ENCODE measurements at places on chromosomes 1 and 21.

- DNase-seq: no peak
Observed at GRCh38 chr1:26696119-26696653, 371 bp downstream of the ARID1A start.

DNA sequence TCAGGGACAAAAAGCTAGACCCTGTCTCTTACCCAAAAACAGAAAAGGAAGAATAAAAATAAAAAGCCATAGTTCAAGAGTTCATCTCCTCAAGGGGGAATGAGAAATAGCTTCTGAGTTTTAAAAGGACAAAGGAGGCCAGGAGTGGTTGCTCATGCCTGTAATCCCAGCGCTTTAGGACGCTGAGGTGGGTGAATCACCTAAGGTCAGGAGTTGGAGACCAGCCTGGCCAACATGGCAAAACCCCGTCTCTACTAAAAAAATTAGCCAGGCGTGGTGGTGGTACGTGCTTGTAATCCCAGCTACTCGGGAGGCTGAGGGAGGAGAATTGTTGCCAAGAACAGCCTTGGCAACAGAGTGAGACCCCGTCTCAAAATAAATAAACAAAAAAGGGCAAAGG lies 38.6 kb upstream of the CPLANE2 start:
- DNase-seq: no peak

DNA sequence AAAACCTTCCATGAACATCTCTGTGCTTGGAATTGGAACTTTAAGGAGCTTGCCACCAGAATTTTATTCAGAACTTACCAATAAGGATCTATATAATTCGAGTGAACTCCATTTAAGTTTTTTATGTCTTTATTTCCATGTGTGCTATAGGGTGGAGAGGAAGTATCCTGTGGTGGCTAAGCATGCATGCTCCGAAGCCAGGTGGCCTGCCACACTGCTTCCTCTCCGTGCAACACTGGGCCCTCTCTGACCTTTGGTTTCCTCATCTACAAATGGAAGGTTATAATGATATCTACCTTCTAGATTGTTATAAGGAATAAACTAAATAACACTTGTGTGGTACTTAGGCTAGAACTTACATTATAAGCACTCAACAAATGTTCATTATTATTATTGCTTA lies 382.1 kb downstream of the PTPRC start:
- DNase-seq: no peak

DNA sequence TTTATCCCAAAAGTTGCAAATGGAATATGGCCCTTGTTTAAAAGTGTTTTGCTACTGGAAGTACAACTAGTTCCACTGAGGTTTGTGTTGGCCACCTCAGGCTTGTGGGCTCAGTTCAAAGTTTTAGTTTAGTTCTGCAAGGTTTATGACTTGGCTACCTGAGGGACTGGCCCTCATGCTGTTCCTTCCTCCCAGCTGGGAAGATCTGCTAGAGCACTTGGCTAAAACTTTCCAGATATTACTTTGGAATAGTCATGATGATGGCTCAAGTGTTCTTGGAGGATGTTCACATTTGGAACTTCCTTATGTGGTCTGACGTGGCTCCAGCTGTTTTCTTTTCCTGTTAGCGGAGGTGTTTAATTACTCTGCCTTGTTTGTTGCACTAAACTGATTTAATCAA lies 110.2 kb upstream of the IVNS1ABP start:
- DNase-seq: no peak

DNA sequence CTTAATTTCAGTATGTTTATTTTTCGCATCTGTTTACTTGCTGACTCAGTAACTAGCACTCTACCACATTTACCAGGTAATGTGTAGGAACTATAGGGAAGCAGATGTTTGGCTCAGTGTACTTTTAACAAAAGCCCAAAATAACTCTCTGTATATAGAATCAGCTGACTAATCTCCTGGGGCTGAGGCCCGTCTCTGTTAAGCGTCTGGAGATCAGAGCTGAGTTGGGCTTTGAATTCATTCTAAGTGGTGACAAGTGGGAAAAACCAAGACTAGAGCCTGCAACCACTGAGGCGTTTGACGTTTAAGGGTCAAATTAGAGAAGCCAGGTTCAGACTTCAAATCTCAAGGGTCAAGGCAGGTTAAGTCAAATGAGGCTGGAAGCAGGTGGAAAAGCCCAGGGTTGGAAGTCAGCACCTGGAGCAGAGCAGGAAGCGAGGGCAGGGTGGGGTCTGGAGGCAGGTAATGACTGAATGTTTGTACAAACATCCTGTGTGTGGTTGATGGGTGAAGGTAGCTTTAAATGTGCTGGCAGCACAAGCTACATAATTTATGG lies 56.8 kb upstream of the LYST start:
- no peak for DNase-seq

GRCh38 chr1:198517623-198518199 lies 22.8 kb downstream of the ATP6V1G3 start:
- no peak for DNase-seq

DNA sequence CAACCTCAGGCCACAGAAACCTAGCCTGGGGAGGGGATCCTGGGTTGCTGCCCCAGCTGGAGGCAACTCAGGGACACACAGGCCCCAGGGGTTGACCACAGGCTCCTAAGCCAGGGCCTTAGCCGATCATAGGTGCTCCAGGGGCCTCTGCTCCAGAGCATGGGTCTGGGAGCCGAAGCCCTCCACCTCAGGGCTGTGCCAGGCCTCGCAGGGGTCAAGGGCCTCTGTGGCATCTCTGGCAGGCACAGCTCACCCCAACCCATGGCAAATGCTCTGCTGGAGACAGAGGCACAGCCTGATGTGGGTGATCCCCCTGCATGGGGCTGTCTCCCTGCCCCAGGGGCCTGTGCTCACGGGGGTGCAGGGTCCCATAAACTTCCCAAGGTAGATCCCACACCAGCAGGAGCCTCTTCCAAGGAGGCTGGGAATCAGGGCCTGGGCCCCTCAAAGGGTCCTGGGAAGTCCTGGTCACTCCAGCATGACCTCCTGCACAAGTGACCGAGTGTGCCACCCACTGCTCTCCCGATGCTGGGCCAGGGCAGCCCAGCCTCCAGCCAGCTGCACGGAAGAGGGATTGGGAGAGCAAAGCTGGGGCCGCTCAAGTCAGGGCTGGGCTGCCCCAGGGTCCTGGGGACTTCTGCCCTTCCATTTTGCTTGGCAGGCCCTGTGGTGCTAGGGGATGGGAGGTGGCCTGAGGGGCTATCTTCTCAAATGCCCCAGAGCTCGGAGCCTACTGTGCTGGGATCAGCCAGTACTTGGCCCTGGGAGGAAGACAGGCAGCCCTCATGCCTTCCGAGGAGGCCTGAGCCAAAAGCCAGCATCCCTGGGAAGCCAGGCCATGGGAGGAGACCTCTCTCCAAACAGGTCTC lies 22.2 kb upstream of the PRSS38 start:
- DNase-seq: no peak

DNA sequence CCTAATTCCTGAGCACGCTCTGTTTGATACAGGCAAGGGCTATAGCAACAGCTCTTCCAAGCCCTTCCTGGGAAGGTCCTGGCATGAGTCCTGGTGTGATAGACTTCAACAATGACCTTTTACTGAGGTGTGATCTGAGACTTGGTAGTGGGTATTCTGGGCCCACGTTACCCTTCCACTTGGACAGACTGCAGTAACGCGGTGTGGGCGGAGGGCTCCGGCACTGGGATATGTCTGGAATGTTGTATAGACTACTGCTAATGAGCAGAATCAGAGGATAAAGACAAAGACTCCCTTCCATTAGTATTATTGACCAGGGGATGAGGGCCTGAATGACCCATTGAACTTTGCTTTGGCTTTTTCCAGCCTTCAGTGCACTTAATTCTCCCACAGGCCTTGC lies 262.3 kb downstream of the RWDD3 start:
- DNase-seq: no peak

DNA sequence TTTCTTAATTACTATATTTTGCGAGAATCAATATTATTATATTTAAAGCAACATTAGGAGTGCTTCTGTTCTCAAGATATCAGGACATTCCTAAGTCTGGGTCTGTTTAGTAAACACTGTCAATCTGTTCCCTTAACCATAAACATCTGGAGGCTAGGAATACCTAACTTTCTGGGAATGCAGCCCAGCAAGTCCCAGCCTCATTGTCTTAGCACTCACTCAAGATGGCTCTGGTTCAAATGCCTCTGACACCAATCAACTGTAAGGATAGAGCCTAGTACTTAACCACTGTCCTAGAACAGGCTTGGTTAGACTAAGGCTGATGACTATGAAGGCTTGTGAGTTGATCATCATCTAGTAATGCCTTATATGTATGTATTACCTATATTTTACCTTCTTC lies 61.5 kb downstream of the TNN start:
- no peak for DNase-seq

GRCh38 chr1:226454349-226454748 lies 46.5 kb upstream of the PARP1 start:
- DNase-seq: no peak

GRCh38 chr1:22619252-22619651 lies 17.2 kb upstream of the C1QA start:
- DNase-seq: no peak

DNA sequence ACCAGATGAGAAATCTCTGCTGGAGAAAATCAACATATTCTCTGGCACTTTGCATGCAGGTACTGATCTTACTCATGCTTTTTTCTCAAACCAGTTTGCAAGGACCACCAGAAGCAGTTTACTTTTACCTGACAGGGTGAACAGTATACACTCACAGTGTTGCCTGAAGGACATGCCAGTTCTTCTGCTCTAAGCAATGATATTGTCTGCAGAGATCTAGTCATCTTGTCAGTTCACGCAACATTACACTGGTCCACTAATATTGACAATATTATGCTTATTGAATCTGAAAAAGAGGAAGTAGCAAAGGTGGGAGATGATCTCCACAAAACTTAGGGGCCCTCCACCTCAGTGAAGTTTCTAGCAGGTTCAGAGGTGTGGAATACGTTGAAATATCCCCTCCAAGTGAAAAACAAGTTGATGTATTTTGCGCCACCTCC lies 3.8 kb upstream of the S100B start:
- DNase-seq: no peak

DNA sequence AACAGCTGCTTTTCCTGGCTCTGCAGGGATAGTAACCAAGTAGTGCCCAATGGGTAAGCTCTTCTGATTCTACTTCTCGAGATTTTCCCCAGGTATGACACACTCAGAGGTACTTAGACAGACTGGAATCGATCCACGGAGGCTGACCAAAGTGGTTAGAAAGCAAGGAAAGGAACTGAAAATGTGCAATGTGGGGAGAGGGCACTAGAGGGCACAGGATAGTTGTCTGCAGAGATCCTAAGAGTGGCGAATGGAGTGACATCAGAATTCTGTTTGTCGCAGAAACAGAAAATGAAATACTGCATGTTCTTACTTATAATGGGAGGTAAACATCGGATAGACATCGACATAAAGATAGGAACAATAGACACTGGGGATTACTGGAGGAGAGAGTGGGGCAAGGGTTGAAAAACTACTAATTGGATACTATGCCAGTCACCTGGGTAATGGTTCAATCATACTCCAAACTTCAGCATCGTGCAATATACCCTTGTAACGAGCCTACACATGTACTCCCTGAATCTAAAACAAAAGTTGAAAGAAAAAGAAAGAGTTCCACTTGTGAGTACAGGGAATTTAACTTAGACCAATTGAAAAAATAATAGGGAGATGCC lies 23.3 kb downstream of the CYP2J2 start:
- DNase-seq: peak; percentile 63

DNA sequence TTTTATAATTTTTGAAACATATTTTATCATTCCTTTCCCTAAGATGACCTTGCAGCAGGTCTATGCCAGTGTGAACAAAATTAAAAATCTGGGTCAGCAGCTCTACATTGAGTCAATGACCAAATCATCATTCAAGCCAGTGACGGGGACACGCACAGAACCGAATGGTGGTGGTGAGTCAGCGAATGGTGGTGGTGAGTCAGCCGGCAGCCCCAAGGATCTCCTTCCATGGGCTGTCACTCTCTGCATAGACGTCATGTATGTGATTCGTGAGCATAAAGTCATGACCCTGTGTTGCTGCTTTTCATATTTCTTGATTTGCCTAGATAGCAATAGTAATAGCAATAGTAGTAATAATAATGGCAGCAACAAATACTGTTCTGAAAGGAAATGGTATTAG lies 26.3 kb downstream of the PER3 start:
- no peak for DNase-seq

DNA sequence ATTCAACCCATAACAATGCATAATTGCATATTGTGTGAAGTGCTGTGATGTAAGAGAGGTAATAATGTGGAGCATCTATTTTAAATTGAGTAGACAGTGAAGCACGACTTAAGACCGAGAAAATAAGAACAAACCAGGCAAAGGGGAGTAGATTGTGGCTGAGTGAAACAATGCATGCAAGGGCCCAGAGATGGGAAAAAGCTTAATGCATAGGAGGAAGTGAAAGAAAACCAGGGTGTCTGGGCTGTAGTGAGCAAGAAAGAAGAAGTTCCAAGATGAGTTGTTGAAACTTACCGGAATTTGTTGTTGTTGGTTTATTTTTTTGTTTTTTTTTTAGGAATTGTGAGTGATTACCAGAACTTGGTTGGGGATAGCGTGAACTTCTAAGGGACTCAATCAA lies 104.7 kb downstream of the SNX7 start:
- DNase-seq: no peak

GRCh38 chr1:116226017-116226416 lies 114.8 kb downstream of the MAB21L3 start:
- no peak for DNase-seq

DNA sequence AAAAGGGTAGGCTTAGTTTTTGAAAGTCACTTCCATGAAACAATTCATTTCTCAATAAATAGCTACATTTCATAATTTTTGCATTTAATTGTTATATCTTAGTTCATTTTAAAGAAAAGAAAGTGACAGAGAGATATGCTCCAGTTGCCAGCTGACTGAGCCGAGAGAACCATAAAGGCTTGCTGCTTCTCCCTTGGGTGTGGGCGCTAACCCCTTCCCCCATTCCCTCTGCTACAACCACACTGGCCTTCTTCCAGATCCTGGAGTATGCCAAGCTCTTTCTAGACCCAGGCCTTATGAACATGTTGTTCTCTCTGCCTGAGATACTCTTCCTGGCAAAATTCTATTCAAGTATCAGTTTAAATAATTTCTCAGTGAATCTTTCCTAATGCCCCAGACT lies 12.3 kb downstream of the SORT1 start:
- no peak for DNase-seq

- DNase-seq: peak; percentile 66
Observed at GRCh38 chr1:28893403-28894102, 20.8 kb upstream of the EPB41 start.

GRCh38 chr1:211135342-211135950 lies 1.5 kb upstream of the KCNH1 start:
- DNase-seq: peak; percentile 21

GRCh38 chr1:180281490-180281889 lies 51.4 kb downstream of the LHX4 start:
- DNase-seq: no peak

GRCh38 chr1:226129230-226129629 lies 57.3 kb downstream of the ACBD3 start:
- DNase-seq: no peak

All from iPS-NIHi11 (cell line).